ENCODE measurements at places on chromosomes 5 and 9.

- no peak for DNase-seq
These were observed 226.5 kb downstream of the GLIS3 start for GRCh38 chr9:4073371-4073770.

DNA sequence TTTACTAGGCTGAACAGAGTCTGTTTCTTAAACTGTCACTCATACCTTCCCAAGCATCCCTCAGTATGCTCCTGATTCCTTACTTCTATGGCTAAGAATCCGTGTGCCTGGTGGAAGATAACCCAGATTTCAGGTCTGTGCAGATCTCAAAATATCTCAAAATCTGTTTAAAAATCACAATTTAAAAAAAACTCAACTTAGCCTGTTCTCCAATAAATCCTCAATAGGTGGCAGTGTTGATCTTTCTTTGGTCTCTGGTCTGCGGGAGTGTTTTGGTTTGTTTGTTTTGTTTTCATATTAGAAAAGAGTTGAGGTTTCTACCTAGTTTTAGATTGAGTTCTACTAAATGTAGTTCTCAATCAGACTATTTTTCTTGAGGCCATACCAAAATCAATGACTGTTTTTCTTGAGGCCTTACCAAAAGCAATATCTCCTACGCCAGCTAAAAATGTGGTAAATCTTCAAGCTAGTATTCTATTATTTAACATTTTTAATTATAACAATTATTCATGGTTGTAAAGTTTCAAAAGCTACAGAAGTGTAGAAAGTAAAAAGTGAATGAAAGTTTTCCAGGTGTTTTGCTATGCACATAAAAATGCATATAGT lies 57.9 kb downstream of the TGFBR1 start:
- DNase-seq, result no peak

- DNase-seq, result no peak
These were observed 92.1 kb downstream of the TMEM167A start for GRCh38 chr5:82984786-82985735.

DNA sequence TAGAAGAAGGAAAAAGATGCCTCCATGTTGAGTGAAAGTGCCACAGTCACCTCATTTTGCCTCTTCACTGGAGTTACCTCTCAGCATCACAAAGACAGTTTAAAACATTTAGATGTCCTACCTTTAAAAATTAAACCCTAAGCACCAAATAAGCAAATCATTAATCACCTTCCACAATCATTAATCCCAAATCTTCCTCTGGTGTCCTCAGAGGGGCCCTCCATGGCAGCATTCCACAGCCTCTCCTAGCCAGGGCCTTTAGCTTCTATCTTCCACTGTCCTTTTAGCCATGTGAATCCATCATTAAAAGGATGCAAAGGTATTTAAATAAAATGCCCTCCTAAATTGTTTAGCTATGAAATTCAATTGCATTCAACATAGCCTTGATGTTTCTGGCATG lies 310.8 kb downstream of the PDE4D start:
- no peak for DNase-seq

GRCh38 chr9:86282077-86282978 lies at the start of gene ISCA1:
TSS of gene ISCA1 (minus strand) at chr9:86282538. CDS start at chr9:86282458, 80 bp downstream.
- peak; percentile 100 for DNase-seq

- no peak for DNase-seq
These were observed 268.2 kb upstream of the TAS2R1 start for GRCh38 chr5:9898319-9898718.

GRCh38 chr9:116274293-116274692 lies 120.7 kb downstream of the PAPPA start:
- no peak for DNase-seq

GRCh38 chr9:1018121-1018520 lies 32.0 kb upstream of the DMRT2 start:
- no peak for DNase-seq

DNA sequence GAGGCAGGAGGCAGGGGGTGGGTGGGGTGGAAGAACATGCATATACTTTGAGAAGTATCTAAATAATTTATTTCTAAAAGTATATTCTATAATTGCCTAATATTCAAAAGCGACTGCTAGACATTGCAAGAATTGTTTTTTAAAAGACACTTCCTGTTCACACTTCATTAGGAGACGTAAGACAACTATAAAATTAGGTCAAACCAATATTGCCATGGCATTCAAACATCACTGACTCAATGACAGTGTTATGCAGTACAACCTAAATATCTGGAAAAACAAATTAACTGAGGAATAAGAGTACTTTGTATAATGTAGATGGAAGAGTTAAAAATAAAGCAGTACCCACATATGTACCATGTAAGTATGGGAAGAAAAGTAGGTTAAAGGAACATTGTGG lies 4.5 kb downstream of the CCNH start:
- no peak for DNase-seq

DNA sequence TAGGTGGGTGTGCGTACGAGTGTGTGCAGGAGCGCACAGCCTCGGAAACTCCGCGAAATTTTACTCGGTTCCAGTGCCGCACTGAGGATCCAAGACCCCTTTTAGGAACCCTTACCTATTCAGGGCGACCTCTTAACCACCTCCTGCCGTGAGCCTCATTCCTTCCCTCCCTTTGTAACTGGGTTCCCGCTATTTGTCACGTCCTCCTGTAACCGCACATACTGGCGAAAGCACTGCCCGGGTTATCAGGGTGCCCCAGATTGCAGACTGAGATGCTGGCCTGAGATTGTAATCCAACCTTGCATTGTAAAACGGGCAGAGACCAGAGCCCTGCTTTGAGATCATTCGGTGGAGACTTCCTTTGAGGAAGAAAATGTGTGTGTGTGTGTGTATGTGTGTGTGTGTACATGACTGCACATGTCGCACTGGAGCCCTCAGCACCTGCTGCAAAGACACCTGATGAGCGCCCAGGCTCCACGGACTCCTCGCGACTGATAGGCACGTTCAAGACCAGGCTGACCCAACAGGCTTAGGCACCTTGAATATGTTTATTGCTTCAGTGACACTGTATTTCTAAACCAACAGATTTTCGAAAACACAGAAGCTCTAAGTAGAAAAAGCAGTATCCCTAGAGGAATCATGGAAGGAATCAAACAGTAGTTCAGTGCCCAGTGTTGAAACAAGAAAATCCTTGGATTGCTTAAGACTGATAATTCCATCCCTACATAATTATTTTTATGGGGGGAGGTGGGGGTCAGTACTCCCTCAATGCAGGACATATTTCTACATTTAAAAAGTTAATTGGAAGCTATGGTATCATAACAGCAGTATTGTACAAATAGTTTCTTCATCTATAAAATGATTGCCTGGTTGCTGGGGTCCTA lies 86.5 kb upstream of the TNFAIP8 start:
- no peak for DNase-seq

- DNase-seq, result no peak
These were observed 152.0 kb downstream of the MYO10 start for GRCh38 chr5:16784088-16784487.

DNA sequence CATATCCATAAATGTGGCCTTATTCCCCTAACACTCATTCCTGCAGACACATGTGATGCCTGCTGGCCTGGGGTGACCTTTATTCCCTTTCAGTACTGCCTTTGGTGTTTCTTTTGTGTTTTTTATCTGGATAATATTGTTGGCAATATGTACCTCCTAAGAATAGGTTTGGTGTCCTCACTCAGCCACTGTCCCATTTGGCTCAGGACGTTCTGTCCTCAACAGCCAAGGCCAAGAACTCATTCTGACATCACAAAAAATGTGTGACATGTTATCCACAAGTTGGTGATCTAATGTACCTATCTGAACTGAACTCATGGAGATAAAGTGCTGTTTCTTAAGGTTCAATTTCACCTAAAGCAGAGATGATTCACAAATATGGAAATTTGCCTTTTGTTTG lies 142.9 kb upstream of the GRAMD2B start:
- no peak for DNase-seq

DNA sequence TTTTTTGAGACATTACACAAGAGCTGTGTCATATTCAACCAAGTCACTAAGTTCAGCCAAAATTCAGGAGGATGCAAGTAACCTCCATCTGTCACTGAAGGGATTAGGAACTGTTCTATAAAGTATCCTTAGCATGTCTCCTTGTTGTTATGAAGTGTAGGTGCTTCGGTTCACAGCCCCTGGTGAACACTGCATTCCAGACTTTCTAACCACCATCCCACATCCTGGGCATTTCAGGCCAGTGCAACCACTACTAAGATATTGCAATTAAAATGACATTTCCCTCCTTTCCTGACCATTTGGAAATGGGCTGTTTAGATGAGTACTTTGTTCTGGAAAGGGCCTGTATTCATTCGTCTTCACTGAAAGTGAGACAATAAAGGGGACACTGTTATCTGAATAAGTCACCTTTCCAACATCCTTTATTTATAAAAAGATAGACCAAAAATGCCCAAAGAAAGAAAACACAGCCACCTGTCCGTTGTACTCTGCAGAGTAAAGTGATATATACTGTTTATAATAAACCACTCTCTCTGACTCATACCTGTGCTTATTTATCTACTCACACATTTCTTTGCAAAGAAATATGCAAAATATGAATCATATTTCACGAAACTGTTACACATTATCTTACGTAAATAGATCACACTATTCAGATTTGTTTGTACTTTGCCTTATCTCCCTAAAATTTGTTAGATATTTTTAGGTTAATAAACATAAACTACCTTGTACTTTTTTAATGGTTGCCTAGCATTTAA lies 861.9 kb downstream of the CDH18 start:
- no peak for DNase-seq

GRCh38 chr5:10653043-10653442 lies 89.2 kb downstream of the ANKRD33B start:
- DNase-seq, result no peak

- DNase-seq, result no peak
These were observed 285.8 kb upstream of the ZNF608 start for GRCh38 chr5:125032286-125032685.

GRCh38 chr5:133359861-133360260 lies 252.5 kb downstream of the FSTL4 start:
- no peak for DNase-seq

- DNase-seq, result no peak
These were observed 41.3 kb upstream of the CKMT2 start for GRCh38 chr5:81191726-81192372.

- no peak for DNase-seq
These were observed 37.2 kb upstream of the F2RL2 start for GRCh38 chr5:76660360-76660759.

GRCh38 chr5:135553688-135554462 lies 18.1 kb upstream of the NEUROG1 start:
- DNase-seq, result no peak

DNA sequence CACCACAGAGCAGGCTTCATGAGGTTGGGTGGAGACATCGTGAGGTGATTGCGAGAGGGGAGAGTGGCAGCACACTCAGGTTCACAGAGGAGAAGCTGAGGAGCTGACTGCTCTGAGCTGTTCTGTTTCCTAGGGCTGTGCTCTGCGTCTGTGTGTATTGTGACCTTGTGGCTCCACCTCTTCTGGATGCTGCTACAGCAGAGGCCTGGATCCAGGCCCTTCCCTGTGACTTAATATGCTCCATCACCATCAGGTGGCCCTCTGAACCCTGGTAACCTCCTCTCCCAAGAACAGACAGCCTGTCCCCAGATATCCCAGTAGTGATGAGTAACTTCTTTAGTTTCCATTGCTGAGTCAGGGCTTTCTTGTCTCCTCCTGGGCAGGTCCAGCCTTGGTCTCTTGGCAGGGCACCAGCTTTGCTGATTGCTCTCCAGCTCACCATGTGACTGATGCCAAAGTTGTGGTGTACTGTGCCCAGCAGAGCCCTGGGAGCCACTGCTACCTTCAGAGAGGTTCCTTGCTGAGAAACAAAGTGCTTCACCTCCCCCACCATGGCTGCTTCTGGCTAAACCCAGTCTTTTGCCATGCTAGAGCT lies 212.8 kb upstream of the CHD1 start:
- no peak for DNase-seq

GRCh38 chr9:123450098-123450770 lies 94.2 kb downstream of the CRB2 start:
- DNase-seq, result no peak

DNA sequence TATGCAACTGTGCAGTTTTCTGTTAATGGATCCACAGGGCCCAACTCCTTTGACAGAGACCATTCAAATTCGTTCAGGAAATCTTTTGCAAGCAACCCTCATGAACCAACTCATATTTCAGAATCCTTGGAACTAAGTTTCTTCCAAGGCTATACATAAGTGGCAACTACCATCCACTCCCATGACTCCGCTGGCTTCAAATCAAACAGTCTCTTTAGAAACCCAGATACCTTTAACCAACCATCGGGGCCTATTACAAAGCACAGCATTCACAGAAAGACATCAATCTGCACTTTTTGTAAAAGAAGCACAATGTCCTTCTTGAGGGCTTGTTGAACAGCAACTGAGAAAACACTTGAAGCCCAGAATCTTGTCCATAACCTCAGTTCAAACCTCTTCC lies 526.9 kb downstream of the DTWD2 start:
- DNase-seq, result no peak

- no peak for DNase-seq
These were observed 9.9 kb downstream of the SH3RF2 start for GRCh38 chr5:145946112-145946861.

DNA sequence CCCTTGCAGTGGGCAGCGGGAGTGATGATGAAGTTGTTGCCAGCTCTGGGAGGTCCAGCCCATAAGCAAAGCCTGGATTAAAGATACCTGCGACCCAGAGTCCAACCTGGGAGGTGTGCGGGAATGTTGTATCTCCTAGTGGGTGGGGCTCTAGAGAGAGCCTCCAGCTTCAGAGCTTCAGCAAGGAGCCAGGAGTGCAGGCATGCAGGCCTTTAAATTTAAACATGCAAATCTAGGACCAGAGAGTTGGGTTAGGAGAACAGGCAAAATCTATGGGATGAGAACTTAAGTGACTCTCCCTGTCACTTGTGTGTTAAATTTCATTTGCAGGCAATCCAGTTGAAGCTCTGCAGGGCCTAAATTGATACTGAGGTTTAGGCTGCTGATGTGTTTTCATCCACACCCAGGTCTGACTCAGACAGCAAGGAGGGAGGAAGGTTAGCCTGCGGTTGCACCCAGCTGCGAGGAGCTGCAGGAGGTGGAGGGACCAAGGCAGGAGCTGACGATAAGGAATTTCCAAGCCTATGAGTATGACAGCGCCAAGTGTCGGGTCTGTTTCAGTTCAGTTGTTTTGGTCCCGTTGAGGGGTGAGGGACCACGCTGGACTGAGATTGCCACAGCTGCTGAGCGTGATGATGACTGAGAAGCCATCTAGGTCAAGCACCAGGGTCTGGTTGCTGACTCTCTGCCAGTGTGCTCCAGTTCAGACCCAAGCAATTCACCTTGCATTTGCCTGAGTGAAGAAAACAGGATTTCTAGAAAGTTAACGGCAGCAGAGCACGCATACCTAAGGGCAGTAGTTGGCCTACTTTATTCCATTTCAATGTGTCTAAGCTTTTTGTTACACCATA lies 243.0 kb downstream of the ICE1 start:
- no peak for DNase-seq

DNA sequence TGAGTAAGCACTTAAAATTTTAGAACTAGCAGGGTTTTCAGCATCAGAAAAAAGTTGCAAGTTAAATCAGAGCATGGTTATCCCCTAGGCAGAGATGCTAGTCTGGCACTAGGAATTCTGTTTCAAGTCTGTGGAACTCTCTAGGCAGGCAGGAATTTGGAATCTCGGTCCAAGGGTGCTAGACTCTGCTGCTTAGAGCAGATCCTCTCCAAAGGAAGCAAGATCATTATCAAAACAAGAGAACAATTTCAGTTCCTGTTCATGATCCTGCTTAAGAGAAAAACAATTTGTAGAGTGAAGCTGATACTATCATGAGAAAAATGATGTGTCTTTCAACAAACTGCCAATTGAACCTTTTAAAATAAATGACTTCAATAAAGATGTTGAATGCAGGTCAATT lies 420.7 kb downstream of the KIF4B start:
- DNase-seq, result no peak
